ENCODE measurements at places on chromosomes 11 and 22.

DNA sequence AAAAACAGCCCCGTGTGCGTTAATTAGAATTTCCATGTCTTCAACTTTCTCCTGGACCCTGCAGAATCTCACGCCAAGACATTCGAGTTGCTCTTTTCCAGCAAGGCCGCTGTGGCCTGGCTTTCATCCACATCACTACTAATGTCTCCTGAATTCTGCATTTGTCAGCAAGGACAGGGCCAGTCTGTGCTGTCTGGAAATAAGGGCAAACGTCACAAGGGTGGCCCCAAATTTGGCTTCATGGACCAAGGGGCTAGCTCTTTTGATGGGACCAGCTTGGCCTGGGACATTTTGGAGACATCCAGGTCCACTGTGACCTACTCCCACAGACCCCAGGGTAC, 33.4 kb downstream of the KCNQ1OT1 start:
- no peak for DNase-seq

GRCh38 chr11:41714101-41714500, 254.6 kb upstream of the LRRC4C start:
- DNase-seq: no peak

GRCh38 chr11:93738647-93739081, 2.6 kb downstream of the TAF1D start:
- DNase-seq: no peak

- DNase-seq: no peak
Observed at GRCh38 chr11:72617080-72617762, 57.0 kb downstream of the PDE2A start.

DNA sequence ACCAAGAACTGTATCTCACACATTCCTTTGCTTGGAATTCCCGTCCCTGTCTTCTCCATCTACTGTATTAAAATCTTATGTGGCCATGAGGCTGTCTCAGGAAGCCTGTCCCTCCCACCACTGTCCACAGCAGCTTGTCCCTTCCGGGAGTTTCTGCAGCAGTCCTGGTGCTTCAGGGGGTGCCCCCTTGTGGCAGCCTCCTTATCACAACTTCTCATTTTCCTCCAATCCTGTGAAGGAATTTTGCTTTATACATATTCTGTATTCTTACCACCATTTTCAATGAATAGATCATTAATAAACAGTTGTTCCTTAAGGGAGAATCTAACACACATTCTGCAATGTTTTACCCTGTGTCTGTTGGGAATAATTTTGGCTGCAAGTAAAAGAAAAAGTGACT, 220.4 kb upstream of the RAG2 start:
- DNase-seq: peak; percentile 52

GRCh38 chr11:35260342-35260985, 121.5 kb downstream of the CD44 start:
- no peak for DNase-seq

DNA sequence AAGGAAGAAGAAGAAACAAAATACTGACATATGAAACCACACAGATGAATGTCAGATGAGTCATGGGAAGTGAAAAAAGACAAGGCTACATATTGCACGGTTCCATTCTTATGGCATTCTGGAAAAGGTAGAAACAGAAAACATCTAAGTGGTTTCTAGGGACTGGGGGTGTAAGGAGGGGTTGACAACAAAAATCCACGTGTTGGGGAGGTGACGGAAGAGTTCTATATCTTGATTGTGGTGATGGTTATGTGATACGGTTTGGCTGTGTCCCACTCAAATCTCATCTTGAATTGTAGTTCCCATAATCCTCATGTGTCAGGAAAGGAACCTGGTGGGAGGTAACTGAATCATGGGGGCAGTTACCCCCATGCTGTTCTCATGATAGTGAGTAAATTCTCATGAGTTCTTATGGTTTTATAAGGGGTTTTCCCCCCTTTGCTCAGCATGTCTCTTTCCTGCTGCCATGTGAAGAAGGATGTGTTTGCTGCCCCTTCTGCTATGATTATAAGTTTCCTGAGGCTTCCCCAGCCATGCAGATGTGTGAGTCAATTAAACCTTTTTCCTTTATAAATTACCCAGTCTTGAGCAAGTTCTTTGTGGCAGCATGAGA, 6.4 kb upstream of the ARFGAP3 start:
- DNase-seq: no peak

DNA sequence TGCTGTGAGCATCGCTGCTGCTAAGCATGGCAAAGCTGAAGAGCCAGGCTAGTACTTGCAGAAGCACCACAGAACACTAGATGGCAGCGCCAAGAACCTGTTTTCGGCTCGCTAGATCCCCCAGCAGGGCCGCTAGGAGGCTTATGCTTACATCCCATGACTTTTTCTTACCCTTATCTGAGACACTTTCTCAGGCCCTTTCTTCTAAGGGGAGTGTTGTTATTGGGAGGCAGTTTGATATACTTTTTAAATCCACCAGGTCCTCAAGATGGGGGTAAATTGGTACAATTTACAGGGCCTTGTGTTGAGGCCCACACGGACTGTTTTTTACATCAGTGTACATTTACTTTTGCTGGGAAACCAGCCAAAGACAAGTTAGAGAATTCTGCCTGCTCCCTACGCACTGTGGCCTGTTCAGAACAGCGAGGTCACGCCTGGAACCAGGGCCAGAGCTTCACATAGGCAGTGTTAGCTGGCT, 4.0 kb downstream of the TRIM6 start:
- peak; percentile 78 for DNase-seq

GRCh38 chr22:49433717-49434611, 393.7 kb downstream of the BRD1 start:
- DNase-seq: no peak

GRCh38 chr22:42066126-42066761, 4.4 kb downstream of the NAGA start:
- DNase-seq: no peak

DNA sequence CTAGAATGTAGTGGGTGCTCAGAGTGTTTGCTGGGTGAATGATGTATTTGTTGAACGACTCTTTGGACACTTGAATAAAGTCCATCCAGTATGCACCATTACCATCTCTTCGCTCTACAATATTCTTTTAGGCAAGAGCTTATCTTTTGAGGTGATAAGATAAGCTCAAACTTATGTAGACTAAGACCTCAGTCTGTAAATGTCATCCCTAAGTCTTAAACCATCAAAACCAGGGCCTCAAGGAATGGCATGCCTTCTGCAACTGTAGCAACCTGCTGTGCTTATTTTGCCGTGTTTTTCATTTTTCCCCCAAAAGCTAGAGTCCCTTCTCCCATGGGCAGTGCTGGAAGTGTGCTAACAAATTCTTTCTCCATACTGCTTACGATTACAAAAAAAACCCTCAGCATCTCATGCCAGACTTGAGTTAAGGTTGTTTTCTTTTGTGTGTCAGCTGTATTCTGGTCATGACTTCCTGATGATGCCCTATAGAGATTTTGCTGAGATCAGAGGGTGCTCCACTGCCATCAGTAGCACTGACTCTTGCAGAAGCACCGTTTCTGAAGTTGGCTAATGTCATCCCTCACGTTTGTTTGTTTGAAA, 27.8 kb downstream of the LIMK2 start:
- no peak for DNase-seq

GRCh38 chr11:87300640-87301380, 263.1 kb downstream of the TMEM135 start:
- DNase-seq: no peak

GRCh38 chr11:118619444-118620197, 12.2 kb downstream of the PHLDB1 start:
- DNase-seq: no peak

DNA sequence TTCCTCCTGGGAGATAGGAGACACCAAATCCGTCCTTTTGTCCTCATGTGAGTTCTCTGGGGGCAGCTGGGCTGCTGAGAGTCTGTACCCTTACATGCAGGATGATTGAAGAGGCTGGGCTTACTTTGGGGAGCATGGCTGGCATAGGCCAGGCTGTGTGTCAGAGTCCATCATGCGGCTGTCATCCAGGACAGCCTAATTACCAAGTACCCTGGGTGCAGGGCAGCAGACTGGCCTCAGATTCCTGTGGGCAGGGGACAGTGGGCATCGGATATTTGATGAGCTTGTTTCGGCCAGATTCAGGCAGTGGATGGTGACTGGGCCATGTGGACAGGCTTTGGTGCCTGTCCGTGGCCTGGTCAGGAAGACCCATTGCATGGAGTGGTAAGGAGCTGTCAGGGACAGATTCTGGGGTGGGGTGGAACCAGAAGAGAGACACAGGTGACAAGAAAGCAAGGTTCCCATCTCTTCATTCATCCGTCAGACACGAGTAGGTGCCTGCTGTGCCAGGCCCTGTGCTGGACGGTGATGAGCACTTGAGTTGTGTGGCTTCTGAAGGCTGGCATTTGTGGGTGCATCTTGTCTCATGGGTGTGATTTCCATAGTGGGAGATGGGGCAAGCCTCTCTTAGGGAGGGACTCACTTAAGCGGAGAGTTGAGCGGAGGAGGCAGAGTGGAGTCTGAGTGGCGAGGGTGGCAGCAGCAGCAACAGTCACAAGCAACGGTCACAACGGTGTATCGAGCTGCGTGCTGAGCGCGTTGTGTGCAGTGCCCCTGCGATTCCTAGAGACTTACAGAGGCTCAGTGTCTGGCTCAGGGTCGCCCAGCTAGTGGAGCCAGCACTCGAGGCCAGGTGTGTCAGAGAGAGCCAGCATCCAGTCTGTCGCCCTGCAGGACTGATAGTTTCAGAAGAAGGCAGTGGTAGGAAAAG, 48.7 kb downstream of the TBC1D22A start:
- DNase-seq: no peak
